ENCODE measurements at places on chromosomes 7 and 10.

DNA sequence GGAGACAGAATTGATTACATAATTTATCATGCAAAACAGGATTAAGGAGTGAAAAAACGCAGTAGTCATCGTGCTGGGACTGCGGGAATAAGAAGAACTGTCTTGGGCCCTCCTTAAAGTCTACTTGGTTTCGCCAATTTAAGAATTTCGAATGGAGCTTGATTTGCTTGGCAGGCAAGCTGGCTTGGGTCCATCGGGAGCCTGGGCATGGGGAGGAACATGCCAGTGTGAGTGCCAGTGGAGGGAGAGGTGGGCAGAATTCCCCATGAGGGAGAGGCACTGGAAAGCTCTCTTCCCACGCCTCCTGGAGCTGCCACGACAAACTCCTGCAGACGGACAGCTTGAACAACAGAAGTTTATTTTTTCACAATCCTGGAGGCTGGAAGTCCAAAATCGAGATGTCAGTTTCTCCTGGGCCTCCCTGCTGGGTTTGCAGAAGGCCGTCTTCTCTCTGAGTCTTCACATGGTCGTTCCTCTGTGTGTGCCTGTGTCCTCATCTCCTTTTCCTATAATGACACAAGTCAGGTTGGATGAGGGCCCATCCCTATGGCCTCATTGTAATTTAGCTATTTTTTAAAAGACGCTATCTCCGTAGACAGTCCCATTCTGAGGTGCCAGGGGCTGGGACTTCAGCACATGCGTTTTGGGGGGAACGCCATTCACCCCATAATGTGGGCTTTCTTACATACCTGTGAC, 528.7 kb upstream of the DPP6 start:
- DNase-seq = no peak

DNA sequence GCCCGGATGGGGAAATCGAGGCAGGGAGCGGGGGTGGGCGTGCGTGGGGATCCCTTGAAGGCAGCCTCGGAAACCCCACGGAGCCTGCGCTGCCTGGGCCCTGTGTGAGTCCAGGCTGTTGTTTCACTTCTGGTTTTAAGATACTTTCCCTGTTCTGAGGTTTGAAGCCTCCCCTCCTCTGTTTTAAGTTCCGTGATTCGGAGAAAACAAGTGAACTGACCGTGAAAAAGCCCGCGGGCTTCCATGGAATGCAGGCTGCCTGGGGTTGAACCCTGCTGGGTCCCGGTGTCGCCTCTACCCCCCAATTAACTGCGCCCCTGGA, 401 bp downstream of the LRRC27 start:
- no peak for DNase-seq

DNA sequence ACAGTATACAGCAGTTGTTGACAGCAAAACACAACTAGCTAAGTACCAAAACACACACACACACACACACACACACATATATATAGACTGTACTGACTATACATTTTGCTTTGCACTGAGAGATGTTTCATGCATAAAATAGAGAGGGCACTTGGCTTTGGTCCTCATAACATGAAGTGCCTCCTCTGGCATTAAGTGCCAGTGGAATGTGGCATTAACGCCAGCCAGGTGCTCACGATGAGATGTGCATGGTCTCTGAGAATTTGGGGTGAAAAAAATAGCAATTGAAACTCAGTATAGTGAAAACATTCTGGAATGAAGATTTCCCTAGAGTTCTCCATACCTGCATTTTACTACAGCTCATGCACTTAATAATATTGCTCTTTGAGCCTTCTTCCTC, 70.0 kb upstream of the INSYN2A start:
- DNase-seq = no peak

- no peak for DNase-seq
Measured at GRCh38 chr7:84324136-84324630, 129.6 kb upstream of the SEMA3A start.

All from left colon (tissue), 2 donors.